ENCODE measurements at places on chromosomes 2 and 18.
A peak's percentile ranks its signal among the peaks of the same experiment; 100 is the strongest.

GRCh38 chr2:26644188-26644835 lies 3.1 kb upstream of the CIB4 start:
- no peak for DNase-seq

GRCh38 chr2:215618145-215618544 lies 182.3 kb upstream of the FN1 start:
- DNase-seq, result no peak

- DNase-seq, result no peak
These were observed 15.5 kb downstream of the MRPS5 start for GRCh38 chr2:95106081-95106480.

DNA sequence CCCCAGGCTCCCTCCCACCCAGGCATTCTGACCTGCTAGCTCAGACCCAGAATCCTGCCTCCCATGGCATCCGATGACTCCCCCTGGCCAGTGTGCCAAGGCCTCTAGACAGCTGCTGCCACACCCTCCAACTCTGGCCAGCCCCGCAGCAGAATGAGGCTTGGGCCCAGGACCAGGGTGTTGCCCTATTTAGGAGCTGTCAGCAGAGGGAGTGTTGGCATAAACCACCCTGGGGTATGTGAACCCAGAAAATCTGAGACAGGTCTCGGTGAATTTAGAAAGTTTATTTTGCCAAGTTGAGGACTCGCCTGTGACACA lies 134.3 kb downstream of the KLHL29 start:
- DNase-seq, result no peak

- DNase-seq, result no peak
These were observed 626.7 kb upstream of the SALL3 start for GRCh38 chr18:78352910-78353309.

- no peak for DNase-seq
These were observed 138.4 kb upstream of the ARL4C start for GRCh38 chr2:234635284-234635683.

DNA sequence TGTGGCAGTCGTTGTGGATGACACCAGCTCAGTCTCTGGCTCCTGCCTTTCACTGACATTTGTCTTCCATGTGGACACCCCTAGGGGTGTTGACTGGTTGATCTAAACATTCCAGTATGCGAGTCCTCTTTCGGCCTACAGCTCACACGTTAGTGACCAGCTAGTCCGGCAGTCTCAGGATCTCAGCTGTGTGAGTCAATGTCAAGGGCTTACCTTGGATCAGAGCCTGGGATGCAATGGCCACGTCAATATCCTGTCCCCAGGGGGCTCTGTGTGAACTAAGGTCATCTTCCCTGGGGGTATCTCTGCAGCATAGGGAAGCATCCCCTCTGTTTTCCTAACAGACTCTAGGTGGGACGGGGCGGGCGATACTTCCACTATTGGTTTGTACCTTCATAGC lies 35.1 kb upstream of the YWHAQ start:
- no peak for DNase-seq

DNA sequence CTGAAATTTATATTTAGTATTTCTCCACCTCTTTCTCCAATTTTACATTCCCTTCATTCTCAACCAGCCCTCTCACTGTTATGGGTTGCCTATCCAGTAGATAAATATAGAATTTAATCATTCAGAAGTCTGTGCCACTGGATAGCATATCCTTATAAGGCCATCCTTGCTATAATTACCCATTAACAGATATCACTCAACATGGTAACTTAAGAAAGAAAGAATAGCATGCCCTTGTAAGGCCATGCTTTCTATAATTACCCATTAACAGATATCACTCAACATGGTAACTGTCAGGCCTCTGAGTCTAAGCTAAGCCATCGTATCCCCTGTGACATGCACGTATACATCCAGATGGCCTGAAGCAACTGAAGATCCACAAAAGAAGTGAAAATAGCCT lies 1137.4 kb upstream of the FAM98A start:
- no peak for DNase-seq

- DNase-seq, result no peak
These were observed 3.2 kb upstream of the CXCR1 start for GRCh38 chr2:218169757-218170546.

DNA sequence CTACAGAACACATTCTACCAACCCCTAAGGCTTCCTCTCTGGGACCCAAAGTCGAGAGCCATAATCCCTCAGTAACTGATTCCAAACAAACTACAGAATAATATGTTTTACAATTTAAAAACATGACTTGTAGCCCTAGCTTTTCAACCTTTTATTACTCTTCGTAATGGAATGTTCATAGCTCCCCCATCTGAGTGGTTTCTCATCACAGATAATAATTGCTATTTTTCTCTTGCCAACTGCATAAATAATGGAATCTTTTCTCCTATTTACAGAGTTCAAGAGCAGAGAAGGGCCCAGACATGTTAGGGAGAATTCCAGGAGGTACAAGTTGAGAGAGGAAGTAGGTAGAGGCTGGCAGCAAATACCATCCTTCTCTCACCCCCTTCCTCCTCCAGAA lies 59.9 kb upstream of the CERS6 start:
- no peak for DNase-seq

DNA sequence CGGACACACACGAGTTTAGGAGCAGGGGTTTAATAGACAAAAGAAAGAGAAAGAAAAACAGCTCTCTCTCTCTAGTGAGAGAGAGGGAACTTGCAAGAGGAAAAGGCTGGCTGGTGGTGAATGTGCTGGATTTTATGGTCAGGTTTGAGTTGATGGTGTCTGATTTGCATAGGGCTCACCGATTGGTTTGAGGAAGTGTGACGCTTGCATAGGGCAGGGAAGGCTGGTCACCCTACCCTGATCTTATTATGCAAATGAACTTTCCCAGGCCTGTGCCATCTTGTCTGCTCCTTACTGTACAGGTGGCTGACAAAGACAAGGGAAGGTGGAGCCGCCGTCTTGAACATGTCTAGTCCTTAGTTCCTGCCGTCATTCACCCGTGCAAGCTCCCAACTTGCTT lies 408.9 kb downstream of the RIT2 start:
- DNase-seq, result peak; percentile 89

DNA sequence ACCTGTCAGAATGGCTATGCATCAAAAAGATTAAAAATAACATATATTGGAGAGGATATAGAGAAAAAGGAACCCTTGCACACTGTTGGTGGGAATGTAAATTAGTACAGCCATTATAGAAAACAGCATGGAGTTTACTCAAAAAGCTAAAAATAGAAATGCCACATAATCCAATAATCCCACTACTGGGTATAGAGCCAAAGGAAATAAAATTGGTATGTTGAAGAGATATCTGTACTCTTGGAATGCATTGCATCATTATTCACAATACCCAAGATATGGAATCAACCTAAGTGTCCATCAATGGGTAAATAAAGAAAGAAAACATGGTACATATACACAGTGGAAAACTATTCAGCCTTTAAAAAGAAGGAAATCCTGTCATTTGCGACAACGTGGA lies 77.2 kb downstream of the C1D start:
- no peak for DNase-seq

DNA sequence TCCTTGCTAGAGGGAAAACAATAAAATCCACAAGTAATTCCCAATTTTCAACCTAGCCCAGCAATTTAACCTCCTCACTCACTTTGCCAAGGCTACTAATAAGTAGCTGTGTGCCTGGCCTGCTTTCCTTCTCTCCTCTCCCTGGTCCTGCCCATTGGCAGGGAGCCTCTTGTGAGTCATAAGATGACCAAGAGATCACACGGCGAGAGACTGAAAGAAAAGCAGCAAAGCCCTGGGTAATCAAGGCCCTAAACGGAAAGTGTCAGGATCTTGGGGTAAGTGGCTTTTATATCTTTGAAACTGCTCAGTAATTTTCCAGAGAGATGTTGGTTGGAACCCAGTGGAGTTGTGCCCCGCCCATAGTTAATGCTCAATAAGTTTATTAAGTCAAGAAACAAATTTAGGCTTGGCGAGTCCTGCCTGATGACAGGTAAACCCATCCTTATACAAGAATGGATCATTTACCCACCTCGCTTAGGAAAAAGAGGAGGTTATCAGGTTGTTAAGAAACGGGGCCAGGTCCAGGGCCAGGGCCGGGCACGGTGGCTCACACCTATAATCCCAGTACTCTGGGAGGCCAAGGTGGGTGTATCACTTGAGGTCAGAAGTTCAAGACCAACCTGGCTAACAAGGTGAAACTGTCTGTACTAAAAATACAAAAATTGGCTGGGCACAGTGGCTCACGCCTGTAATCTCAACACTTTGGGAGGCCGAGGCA lies 10.0 kb upstream of the ADAM17 start:
- DNase-seq, result no peak

DNA sequence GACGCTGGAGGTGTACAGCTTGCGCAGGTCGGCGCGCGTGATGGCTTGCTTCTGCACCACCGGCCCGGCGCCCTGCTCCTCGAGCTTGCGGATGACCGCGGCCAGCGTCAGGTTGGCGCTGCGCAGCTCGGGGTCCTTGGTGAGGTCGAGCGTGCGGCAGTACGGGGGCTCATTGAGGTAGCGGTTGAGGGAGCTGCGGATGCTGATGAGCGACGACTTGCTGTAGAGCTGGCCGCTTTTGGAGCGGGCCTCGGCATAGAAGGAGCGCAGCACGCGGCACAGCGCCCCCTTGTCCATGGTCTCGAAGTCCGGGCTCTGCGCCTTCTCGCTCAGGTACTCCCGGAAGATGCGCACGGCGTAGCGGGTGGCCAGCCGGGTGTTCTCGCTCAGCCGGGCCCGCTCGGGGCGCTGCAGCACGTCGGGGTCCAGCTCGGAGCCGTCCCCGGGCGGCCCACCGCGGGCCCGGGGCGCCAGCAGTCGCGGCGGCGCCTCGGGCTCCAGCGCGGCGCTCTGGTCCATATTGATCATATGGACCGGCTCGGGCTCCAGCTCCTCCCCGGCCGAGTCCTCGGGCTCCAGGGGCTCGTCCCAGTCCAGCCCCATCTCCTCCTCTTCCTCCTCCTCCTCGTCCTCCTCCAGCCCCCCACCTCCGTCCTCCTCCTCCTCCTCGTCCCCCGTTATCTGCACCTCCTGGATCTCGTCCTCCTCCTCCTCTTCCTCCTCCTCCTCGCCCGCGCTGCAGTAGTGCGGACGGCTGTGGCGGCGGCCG lies 523 bp downstream of the KCTD1 start:
- DNase-seq, result no peak

GRCh38 chr2:216663846-216664245 lies 30.6 kb downstream of the IGFBP2 start:
- DNase-seq, result no peak

- no peak for DNase-seq
These were observed 152.6 kb downstream of the THADA start for GRCh38 chr2:43443282-43443681.

DNA sequence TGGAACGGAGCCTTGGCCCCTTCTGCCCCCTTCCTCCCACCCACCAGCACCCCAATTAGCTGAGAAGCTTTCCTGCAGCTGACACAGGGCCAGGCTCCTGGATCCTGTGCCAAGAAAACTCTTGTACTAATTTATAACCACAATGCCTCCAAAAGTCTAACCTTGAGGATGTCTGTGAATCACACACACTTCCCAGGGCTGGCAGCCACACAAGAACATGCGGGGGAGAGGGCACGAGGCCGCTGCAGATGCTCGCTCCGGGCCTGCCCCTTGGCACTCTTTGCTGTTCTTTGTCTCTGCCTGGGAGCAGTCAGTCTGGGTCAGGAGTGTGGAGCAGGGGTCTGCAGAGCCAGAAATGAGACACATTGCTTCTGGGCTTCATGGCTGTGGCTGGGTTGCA lies 62.7 kb upstream of the KIF5C start:
- DNase-seq, result no peak
